ENCODE measurements at places on chromosomes 5 and 9. TPM values are rescaled to one million over a fixed set of nuclear protein-coding genes. Genes with fewer than 3 reads are reported as not detected.

Gene CTNND2
- total RNA-seq: not detected

Gene IFNE
- not detected for total RNA-seq

Gene MEIKIN
- not detected for total RNA-seq

Gene DBH
- total RNA-seq: not detected

Gene LHX3
- not detected for total RNA-seq

Gene SLC25A48
- total RNA-seq: not detected

Gene GARIN3
- total RNA-seq: 0.38 TPM

Gene NKD2
- total RNA-seq: 0.40 TPM

Gene EDIL3
- not detected for total RNA-seq

Gene IFNB1
- total RNA-seq: 0.36 TPM

Gene PCDHB2
- not detected for total RNA-seq

Gene SCGB3A2
- not detected for total RNA-seq

Gene MOB3B
- total RNA-seq: 0.40 TPM

Gene KIF12
- not detected for total RNA-seq

Gene IFNA10
- not detected for total RNA-seq

Gene ANKRD31
- total RNA-seq: 0.65 TPM

Gene TCF7
- total RNA-seq: 24.4 TPM

Gene SPINK7
- not detected for total RNA-seq

Gene DENND4C
- 12.8 TPM for total RNA-seq

Gene FREM1
- not detected for total RNA-seq

Gene PGGT1B
- total RNA-seq: 45.2 TPM

Gene PCDHGB3
- 0.17 TPM for total RNA-seq

Gene BAAT
- total RNA-seq: not detected

Gene IL9
- 9.6 TPM for total RNA-seq

Gene GPR107
- 19.6 TPM for total RNA-seq

Gene MELK
- 57.7 TPM for total RNA-seq

Gene LCN6
- not detected for total RNA-seq

Gene CTXN3
- total RNA-seq: not detected

Gene CCDC183
- total RNA-seq: not detected

Gene RAI14
- total RNA-seq: 5.0 TPM

Gene CFAP90
- not detected for total RNA-seq

Gene PDLIM4
- total RNA-seq: 1.4 TPM

Gene PCDHGB4
- total RNA-seq: 0.06 TPM

Gene ELAVL2
- not detected for total RNA-seq

Gene MRNIP
- 21.2 TPM for total RNA-seq

Gene OCLN
- 0.52 TPM for total RNA-seq

Gene COL15A1
- 0.04 TPM for total RNA-seq

Gene NOTCH1
- total RNA-seq: 69.5 TPM

Measured in activated CD8-positive, alpha-beta memory T cell treated with anti-CD3 and anti-CD28 coated beads for 36 hours (primary cell).